ENCODE measurements at places on chromosomes 12 and 14.

DNA sequence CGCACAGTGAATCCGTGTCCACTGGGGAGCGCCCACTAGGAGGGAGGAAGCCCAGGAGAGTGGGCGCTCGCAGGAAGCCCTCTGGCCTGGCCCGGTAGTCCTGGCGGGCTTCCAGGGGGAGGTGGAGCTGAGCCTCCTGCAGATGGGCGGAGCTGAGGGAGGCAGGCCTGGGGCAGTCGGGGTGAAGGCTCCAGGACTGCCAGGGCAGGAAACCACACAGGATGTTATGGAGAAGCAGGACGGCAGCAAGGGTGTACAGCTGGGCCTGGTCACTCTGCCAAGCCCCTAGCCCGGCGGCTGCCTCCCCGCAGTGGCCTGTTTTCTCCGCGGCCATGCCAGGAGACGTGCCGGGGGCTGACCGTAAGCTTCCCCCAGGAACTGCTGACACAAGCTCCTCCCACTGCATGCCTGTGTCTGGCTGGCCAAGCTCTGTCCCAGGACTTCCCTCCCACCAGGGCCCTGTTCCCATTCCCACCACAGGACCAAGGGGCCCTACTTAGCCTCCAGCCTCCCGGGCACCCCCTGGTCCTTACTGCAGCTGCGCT is 143.4 kb upstream of the C14orf180 start:
- DNase-seq, result peak; percentile 77

DNA sequence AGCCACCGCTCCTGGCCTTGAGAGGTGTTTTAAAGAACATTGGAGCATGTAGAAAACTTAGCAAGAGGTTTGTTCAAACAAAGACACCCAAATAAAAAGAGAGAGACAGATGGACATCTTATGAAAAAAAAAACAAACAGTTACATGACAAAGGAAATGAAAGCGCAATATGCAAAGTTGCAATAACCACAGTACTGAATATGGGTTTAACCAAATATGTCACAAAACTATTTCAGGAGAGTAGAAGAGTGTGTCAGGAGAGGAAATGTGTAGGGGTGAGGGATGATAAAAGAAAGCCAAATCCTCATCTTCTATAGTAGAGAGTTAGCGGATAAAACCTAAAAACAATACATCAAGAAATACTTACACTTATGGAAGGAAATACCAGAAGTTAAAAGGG is 98.4 kb downstream of the GTF2A1 start:
- DNase-seq, result no peak

DNA sequence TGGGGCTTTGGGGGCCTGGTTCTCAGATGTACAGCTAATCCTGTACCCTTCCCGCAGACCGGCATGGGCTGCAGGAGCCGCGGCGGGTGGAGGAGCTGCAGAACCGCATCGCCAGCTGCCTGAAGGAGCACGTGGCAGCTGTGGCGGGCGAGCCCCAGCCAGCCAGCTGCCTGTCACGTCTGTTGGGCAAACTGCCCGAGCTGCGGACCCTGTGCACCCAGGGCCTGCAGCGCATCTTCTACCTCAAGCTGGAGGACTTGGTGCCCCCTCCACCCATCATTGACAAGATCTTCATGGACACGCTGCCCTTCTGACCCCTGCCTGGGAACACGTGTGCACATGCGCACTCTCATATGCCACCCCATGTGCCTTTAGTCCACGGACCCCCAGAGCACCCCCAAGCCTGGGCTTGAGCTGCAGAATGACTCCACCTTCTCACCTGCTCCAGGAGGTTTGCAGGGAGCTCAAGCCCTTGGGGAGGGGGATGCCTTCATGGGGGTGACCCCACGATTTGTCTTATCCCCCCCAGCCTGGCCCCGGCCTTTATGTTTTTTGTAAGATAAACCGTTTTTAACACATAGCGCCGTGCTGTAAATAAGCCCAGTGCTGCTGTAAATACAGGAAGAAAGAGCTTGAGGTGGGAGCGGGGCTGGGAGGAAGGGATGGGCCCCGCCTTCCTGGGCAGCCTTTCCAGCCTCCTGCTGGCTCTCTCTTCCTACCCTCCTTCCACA is 7.6 kb downstream of the NR4A1 start:
- DNase-seq, result no peak

- DNase-seq, result no peak
These were observed 10.5 kb upstream of the ZDHHC22 start for GRCh38 chr14:77151918-77152588.
